NCI-H2029 (cell line): ENCODE measurements at places on chromosomes 3 and 15.

- DNase-seq, result no peak
Measured at GRCh38 chr3:10716964-10717363, 99.1 kb upstream of the SLC6A11 start.

DNA sequence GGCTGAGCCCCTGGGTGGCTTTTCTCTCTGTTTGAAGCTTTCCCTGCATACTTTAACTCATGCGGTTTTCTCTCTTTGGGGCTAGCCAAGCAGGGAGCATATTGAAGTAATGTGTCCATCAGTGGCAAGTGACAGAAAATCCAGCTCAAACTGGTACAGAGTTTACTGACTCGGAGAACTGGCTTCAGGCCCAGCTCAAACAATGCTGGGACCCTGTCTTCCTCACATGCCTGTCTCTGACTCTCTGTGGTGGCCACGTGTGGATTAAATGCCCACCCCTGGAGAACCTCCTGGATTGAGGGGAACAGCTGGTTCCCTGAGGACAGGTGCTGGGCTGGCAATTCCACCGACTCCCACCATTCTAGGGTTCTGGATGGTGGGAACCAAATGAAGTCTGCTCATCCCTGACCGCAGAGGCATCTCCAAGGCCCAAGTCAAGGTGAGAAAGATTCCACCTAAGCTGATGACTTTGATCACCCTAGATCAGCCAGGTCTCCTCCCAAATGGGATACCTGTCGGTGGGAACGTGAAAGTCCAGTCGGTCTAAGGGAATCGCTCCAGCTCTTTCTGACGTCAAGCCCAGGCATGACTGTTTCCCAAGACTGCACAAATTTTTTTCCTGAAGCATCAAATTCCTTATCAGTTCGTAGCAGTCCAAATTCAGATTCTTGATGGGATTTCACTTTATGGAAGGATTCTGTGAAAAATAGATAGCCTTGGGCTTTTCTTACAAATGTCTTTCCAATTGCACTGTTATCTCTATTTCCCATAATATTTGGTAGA is 16.3 kb upstream of the HDAC11 start:
- no peak for DNase-seq

- DNase-seq, result no peak
Measured at GRCh38 chr3:147427746-147428145, 18.6 kb downstream of the ZIC1 start.

- no peak for DNase-seq
Measured at GRCh38 chr3:5277612-5278236, 90.2 kb downstream of the EDEM1 start.

DNA sequence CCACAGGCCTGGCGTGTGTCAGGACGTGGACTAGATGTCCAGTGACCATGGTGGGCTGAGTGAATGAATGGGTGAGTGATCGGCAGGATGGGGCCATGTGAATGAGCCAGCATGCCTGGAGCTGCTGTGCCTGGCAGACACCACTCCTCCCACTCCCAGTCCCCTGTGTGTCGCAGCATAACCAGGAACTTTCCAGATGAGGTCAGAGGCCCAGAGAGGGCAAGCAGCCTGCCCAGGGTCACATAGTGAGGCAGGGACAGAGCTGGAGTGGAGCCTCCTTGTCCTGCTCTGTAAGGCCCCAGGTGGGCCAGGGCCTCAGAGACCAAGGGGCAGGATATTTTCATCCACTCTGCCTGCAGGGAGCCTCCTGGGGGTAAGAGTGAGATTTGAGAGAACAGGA is 6.4 kb downstream of the IQSEC1 start:
- DNase-seq, result no peak

DNA sequence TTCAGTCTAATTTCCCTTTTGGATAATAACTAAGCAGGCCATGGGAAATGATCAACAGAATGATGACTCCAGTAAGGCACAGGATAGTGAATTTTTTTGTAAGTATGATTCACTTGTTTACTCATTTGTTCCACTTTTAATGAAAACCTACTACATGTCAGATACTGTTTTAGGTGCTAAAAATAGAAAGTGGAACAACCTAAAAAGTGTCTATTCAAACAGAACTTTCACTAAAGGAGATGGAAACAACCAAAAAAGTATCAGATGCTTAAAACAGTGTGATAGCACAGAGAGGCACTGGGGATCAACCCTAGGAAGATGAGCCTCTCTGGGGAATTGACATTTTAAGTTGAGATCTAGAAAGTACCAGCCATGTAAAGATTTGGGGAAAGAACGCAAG is 11.1 kb downstream of the RYK start:
- no peak for DNase-seq

DNA sequence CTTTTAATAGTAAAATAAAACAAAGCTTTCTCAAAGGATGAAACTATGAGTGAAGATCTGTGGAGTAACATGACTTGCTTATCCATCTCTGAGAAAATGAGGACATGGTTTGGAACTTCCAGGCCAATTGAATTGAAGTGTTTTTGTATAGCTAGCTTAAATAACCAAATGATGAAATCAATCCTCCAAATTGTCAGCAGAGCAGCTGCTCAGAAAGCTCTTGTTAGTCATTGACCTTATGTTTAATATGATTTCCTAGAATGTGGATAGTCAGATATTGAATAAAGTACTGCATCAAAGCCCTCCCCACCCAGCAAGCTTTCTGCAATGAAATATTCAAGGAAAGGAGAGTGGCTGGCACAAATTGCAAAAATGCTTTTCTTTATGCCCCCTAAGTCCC is 437.2 kb downstream of the MFSD1 start:
- DNase-seq, result no peak

DNA sequence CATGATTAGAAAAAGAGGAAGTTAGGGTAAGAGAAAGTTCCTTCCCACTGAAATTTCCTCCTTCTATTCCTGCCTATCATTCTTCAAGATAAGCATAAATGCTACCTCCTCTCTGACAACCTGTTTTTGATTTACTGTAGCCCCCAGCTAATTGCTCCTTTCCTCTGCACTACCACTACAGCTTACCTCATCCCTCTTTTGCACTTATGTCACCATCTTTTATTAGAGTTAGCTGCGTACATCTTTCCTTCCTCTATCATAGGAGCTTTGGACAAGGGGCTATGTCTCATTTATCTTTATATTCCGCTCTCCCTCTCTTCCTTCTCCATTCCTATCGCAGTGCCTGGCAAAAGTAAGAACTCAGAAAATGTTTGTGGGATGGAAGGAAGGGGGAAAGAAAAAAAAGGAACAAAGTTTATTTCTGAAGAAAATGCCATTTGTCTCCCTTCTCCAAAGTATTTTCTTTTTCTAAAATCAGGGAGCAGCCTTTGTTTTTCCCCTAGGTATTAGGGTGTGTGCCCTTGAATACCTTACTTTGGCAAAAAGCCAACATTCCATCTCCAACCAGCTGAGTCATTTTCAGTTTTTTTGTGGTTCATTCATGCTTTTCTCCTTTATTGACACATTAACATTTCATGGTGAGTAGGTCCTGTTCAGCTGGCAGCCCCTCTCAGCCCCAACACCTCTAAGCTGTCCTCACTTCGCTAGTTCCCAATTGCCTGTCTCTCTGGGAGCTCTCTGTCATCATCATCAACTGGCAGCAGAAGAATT is 87.6 kb upstream of the SOX2 start:
- no peak for DNase-seq
